Retinal pigment epithelial cell (primary cell): ENCODE measurements at places on chromosomes 13 and 19.

GRCh38 chr19:40245506-40246128 is 19.1 kb upstream of the CCNP start:
- DNase-seq, result no peak

DNA sequence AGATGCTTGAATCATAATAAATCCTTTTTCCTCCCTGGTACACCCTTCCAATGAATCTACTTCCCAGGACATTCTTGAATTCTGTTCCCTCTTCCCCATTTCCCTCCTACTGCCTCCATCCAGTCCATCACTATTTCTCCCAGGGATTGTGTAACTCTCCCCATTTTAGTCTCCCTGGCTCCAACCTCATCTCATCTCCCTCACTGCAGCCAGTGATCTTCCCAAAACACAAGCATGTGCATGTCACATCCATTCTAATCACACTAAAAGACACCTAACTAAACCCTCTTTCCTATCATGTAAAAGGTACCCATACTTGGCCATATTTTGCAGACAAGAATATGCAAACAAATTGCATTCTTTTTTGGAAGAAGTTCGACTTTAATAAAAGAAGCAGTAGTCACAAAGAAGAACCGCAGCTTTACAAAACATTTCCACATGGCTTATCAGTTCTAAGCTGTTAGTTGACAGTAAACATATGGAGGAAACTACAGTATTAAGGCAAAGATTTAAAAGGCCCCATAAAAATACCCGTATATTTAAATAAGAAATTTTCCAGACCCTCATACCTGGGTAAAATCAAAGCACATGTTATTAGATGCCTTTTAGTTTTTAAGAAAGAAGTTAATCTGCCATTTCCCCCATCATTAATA is 111.0 kb downstream of the KCTD12 start:
- DNase-seq, result no peak

DNA sequence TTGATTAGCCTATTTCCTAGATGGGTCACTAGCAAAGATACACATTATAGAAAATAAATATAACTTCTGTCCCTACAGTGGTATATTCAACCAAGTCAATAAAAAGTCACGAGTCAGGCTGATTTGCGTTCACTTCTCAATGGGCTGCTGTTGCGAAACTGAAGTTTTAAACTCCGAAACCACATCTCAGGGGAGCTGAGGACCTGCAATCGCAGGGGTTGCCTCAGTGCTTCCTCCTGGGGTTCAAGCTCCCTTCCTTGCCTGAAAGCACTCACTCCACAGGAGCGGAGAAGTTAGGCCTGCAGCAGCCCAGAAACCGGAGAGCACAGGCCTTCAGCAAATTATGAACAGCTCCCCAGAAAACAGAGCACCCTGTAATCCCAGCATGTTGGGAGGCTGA is 39.6 kb downstream of the RAB20 start:
- DNase-seq, result no peak

DNA sequence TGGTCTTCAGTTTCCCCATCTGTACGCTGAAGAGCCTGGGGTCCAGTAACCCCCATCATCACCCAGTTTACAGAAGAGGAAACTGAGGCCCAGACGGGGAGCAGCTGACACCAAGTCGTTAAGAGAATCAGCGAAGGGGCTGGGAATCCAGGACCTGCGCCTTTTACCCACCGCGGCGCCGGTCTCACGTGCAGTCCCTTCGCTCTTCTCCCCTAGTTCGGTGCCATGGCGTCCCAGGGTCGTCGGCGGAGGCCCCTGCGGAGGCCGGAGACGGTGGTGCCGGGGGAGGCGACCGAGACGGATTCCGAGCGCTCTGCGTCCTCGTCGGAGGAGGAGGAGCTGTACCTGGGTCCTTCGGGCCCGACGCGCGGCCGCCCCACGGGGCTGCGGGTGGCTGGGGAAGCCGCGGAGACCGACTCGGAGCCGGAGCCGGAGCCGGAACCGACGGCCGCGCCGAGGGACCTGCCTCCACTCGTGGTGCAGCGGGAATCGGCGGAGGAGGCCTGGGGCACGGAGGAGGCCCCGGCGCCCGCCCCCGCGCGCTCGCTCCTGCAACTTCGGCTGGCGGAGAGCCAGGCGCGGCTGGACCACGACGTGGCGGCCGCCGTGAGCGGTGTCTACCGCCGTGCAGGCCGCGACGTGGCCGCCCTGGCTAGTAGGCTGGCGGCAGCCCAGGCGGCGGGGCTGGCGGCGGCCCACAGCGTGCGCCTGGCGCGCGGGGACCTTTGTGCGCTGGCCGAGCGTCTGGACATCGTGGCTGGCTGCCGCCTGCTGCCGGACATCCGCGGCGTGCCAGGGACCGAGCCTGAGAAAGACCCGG is 698 bp downstream of the BLOC1S3 start:
- DNase-seq, result no peak

DNA sequence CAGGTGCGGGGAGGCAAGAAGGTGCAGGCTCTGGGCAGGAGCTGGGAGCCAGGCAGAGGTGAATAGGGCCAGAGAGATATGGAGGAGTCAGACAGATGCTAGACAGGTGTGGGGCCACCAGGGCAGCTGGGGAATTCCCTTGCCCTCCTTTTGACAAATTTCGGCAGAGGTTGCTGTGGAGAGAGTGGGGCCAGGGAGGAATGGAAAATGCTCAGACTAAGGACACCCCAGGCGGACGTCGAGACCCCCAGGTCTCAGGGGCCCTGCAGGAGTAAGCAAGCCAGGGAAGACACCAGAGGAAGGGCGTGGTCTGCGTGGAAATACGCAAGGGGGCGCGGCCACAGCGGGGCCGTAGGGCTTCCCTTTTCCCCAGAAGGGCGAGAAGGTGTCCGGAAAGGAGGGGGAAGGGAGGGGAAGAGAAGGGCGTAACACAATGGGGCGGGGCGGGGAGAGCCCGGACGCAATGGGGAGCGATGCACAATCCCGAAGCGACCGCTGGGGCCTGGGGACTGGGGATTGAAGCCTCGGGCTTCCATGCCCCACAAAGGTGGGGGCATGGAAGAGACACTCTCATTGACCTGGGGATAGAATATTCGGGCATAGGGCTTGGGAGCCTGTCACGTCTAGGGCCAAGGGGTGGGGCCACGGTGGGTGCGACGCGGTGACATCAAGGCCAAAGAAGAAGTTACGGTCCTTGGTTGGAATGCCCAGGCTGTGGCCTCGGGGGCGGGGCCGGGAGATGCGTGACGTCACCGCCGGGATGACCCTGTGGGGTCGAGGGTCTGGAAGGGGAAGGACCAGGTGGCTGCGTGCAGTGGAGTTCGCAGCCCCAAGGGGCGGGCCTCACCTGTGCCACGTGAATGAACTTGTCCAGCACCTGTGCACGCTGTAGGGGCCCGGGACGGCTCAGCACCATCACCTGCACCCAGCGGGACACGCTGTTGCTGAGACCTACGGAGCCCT is 8.2 kb downstream of the RASGRP4 start:
- no peak for DNase-seq
